Fibroblast of skin of back (primary cell): ENCODE measurements at places on chromosomes 2 and 18.

DNA sequence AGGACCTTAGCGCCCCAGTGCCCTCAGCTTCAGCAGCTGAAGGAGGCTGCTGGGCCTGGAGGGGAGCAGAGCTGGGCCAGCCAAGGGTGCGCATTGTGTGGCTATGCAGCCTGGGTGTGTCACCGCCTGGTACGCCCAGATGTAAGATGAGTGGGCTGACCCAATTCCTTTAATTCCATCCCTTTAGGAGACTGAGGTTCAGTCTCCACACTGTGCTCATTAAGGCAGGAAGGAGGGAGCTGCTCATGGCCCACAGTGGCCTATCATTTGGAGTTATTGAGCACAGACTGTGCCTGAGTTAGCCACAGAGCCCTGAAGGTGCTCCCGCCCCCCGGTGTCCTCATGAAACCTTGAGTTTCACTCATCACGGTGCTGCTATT lies 194.1 kb upstream of the GLI2 start:
- DNase-seq: peak; percentile 67

DNA sequence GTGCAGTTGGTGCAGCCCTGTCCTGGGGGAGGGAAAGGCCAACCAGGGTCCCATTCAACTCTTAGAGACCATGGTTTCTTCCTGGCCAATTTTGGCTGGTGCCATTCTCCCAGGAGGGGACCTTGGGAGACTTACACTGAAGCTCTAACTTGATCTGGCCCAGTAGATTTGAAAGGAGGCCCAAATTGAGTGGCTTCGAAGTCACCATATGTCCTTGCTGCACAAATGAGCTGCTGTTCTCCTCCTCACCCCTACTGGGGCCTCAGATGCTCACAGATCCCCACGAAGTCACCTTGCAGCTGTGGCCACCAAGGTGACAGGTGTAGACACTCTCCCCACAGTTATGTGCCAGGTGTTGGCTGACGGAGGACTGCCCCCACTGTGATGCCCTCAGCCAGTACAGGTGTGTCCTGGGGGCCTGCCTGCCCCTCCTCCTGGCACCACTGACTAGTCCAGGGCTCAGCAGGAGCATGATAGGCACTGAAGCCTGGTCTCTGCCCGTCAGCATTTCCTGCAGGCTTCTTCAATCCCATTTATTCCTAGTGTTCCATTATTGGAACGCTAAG lies 4.7 kb upstream of the C2orf72 start:
- DNase-seq: no peak

DNA sequence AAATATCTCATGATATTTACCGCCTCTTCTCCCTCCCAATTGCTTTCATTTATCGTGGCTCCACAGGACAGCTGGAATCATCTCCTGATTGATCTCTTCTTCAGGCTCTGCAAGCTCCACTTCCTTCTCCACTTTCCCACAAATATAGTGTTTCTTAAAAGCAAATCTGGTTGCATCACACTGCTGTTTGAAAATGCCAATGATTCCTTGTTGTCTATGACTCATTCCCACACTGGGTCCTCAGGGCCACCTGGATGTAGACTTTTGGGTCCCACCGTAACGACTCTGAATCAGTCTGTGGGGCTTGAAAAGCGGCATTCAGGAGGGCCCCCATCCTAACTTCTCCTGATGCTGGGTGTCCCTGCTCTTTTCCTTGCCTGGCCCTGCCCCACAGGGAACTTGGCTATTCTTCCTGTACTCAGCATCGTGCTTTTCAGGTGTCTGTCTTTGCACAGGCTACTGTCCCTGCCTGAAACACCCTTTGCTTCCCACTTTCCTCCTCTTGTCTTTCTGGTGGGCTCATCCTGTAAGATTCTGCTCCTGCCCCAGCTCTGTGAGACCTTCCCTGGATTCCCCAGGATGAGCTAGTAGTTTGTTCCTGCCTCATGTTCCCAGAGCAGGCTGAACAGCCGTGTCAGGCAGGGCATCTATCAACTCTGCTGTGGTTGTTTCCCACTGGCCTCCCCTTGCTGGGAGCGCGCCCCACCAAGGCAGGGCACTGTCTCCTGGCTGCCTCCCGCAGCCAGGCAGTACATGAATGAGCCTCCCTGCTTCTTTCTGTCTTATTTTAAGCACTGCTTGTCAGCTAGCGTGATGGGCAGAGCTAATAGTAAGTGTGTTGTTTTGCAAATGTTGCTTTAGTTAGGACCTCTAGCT lies 111.9 kb downstream of the KCTD1 start:
- peak; percentile 73 for DNase-seq

- DNase-seq: no peak
These were observed 168.6 kb downstream of the PRKCE start for GRCh38 chr2:45820048-45820447.

DNA sequence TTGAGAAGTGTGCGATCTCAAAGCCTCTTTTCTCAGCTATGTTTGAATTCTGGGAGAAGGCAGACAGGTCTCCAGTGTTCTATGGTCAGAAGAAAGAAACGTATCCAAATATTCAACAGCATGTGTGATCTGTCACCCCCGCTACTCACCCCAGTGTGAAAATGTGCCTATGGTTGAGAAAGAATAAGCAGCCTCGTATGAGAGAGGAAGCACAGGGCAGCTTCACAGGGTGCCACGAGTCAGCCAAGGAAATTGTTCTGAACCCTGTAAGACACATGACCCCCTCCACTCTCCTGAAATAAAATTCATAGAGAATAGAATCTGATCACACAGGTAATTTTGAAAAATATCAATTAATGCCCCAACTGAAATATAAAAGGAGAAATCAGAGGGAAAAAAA lies 8.0 kb upstream of the SF3B1 start:
- DNase-seq: no peak
